EH (cell line): ENCODE measurements at places on chromosomes 12 and 14.

- DNase-seq: no peak
Observed at GRCh38 chr12:26808766-26809476, 24.1 kb downstream of the ITPR2 start.

- peak; percentile 15 for DNase-seq
Observed at GRCh38 chr12:304805-305204, 42.2 kb upstream of the SLC6A13 start.

DNA sequence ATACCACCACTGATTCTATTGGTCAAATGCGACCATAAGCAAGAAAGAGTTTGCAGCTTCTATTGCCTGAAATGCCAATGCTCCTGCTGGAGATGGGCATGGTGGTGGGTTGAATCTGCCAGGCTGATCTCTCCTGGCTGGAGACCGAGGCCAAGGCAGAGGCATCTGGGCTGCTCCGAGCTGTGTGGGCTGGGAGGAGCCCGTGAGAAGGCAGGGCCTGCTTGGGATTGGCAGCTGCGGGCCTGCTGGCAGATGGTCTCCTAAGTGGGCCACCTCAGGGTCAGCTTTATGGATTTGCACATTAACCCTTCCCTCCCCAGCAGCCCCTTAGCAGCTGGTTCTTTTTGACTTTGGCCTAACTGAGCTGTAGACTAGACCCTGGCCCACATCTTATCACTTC is 25.4 kb downstream of the SRRM4 start:
- DNase-seq: no peak

GRCh38 chr12:108560321-108560721 is 652 bp downstream of the SART3 start:
- no peak for DNase-seq

- DNase-seq: no peak
Observed at GRCh38 chr14:41597647-41598046, 9.0 kb upstream of the LRFN5 start.

DNA sequence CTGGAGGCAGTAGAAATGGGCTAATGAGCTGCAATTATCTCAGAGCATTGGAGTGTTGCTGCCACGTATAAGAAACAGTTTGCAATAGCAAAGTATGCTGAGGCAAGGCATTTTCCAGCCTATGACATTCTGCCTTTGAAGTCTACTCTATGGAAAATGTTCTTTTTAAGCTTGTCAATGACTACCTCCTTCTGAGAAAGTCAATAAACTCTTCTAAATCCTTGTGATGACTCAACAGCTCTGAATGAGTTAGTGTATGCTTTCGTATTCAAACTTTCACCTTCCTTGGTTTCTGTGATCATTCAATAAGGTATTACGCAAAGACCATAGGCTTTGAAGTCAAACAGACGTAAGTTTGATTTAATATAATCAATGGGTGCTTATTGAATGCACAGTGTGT is 111.2 kb downstream of the CAPZA3 start:
- peak; percentile 10 for DNase-seq
